Colonic mucosa (tissue), 4 donors: ENCODE measurements at places on chromosomes 4 and X. TPM values are rescaled to one million over a fixed set of nuclear protein-coding genes. Genes with fewer than 3 reads are reported as not detected.
A peak's percentile ranks its signal among the peaks of the same experiment; 100 is the strongest.

- no peak overlapping the region for H3K27ac ChIP-seq
- no peak for DNase-seq
- H3K36me3 ChIP-seq, result no peaks in the 10 kb centered on the region
- no peaks in the 10 kb centered on the region for H3K27me3 ChIP-seq
- H3K4me3 ChIP-seq, result no peak overlapping the region
These were observed 315.8 kb downstream of the MID1IP1 start for GRCh38 chrX:39117101-39117500.

DNA sequence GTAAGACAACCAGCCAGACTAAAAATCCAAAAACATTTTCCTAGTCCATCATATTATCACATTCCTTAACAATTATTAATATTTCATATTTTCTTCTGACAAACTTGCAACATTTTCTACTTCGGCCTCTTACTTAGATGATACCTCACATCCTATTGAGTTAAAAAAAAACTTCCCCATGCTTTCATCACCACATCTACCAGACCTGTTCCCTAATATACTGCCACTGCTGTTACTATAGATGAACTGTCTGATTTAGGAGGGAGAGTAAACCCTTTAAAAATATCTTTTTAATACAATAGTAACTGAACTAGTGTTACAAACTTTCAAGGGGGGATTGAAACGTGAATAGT is 1.5 kb downstream of the FAM200B start:
- H3K36me3 ChIP-seq, result no peaks in the 10 kb centered on the region
- peaks cover 5% of the 10 kb centered on the region for H3K4me1 ChIP-seq
- peak overlapping the region; percentile 95 for H3K27ac ChIP-seq

Gene KCND1
- 1.0 TPM for total RNA-seq

DNA sequence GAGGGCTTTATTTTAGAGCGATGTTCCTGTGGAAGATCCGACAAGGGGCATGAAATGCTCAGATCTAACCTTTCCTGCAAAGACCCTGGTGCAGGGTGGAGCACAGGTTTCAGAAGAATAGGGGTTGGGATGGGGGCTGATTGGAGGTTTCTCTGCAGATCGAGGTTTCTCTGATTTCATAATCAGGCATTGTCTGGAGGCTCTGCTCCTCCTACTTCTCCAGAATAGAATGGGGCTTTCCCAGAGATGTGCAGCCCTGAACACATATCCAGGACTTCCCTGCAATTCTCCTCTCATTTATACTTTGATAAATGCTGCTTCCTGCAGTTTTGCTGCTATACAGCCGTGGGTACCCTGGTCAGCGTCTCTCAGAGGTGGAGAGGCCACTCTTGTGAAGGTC is 397.6 kb upstream of the BOD1L1 start:
- H3K4me3 ChIP-seq, result no peak overlapping the region
- H3K4me1 ChIP-seq, result no peaks in the 10 kb centered on the region
- DNase-seq, result no peak
- no peaks in the 10 kb centered on the region for H3K36me3 ChIP-seq

DNA sequence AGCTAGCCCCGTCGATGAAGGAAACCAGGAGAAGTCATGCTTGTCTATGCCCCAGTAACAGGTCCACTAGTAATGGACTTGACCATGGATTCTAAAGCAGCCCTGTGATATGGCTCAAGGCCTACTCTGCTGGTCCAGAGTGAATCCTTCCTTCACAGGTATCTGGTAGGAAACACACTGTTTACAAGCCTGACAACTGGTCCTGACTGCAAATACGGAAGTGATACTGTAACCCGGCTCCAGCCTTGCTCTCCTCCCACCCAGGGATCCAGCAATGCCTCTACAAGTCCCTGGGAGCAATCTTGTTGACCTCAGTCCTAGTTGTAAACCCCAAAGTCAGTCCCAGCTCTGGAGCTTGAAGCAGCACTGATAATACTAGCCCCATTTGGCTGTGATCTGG is 239.2 kb upstream of the GRID2 start:
- no peak overlapping the region for H3K27ac ChIP-seq
- H3K4me3 ChIP-seq, result no peak overlapping the region
- no peaks in the 10 kb centered on the region for H3K27me3 ChIP-seq
- H3K36me3 ChIP-seq, result no peaks in the 10 kb centered on the region
- no peak for DNase-seq

GRCh38 chr4:153560908-153561307 is 94.7 kb downstream of the TMEM131L start:
- H3K27ac ChIP-seq, result no peak overlapping the region
- no peak overlapping the region for H3K4me3 ChIP-seq
- DNase-seq, result no peak
- peaks cover 4% of the 10 kb centered on the region for H3K4me1 ChIP-seq

Gene PPEF1
- total RNA-seq, result not detected

GRCh38 chrX:153935326-153935851 is 552 bp upstream of the NAA10 start:
- H3K4me3 ChIP-seq, result peak overlapping the region; percentile 77
- DNase-seq, result no peak
- no peaks in the 10 kb centered on the region for H3K4me1 ChIP-seq
- H3K27ac ChIP-seq, result no peak overlapping the region

DNA sequence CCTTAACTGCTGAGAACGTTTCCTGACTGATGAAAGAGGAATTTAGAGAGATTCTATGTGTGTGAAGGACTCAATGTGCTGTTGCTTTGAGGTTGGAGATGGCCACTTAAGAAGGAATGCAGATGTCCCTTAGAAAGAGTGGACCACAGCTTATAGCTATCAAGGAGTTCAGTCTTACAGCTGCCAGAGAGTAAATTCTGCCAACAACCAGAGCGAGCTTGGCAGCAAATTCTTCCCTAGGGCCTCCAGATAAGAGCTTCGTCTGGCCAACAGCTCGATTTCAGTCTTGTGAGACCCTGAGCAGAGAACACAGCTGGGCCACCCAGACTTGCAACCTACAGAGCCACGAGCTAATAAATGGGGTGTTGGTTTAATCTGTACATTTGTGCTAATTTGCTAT is 21.8 kb downstream of the MID1 start:
- no peak overlapping the region for H3K4me3 ChIP-seq
- H3K27ac ChIP-seq, result no peak overlapping the region
- DNase-seq, result no peak
- H3K4me1 ChIP-seq, result no peaks in the 10 kb centered on the region
- H3K27me3 ChIP-seq, result no peaks in the 10 kb centered on the region

- no peak within 1 kb of the TSS for H3K27ac ChIP-seq
- no peak within 1 kb of the TSS for H3K4me3 ChIP-seq
- no peaks in the 10 kb centered on the region for H3K4me1 ChIP-seq
- no peaks in the 10 kb centered on the region for H3K36me3 ChIP-seq
- DNase-seq, result no peak
These were observed at the start of gene PAGE3 for GRCh38 chrX:55264816-55265215. TSS of gene PAGE3 (minus strand) at chrX:55264916. CDS start at chrX:55263903, 1,013 bp downstream.

DNA sequence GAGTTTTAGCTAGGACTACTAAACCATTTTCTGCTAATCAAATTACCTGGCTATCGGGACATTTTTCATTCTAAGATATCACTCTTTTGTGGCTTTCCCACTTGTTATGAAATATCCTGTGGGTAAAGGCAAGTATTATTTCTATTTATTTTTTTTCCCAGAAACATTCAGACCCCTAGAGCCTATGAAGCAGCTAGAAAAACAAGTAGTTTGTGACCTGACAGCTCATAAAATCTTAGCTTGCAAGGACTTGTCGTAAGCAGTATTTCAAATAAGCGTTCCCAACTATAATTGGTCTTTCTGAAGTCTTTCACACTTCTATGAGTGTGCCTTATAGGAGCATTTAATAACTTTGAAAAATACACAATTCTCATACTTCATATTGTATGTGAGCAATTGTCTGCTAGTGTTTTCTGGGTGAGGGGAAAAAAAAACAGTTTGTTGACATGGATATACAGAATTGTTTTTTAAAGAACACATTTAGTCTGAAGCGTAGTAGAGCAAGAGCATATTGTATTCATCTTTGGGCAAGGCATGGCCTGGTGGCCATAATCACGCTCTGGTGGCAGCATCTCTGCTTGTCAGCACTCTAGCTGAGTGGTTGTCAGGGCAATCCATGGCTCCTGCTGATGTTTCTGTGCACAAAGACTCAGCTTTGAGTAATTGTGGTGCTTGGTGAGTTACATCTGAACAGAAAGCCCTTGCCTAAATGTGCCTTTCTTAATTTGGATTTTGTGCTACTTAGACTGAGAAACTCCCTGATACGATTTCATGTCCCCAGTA is 2.6 kb downstream of the MCUB start:
- H3K27me3 ChIP-seq, result no peaks in the 10 kb centered on the region
- no peaks in the 10 kb centered on the region for H3K4me1 ChIP-seq
- H3K4me3 ChIP-seq, result no peak overlapping the region
- H3K36me3 ChIP-seq, result no peaks in the 10 kb centered on the region

- H3K4me1 ChIP-seq, result no peaks in the 10 kb centered on the region
- H3K36me3 ChIP-seq, result no peaks in the 10 kb centered on the region
- no peak overlapping the region for H3K4me3 ChIP-seq
- DNase-seq, result no peak
These were observed 75.9 kb downstream of the FIP1L1 start for GRCh38 chr4:53453385-53453784.

DNA sequence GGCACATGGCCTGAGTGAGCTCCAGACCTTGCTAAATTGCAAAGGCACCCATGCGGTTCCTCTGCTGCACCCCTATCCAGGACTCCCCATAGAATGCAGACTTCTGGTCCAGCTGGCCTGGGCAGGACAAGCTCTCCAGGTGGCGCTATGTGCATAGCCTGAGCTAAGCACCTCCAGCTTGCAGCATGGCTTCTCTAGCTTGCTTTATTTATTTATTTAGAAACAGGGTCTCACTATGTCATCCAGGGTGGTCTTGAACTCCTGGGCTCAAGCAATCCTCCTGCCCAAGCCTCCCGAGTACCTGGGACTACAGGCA is 5.5 kb upstream of the WFS1 start:
- no peaks in the 10 kb centered on the region for H3K4me1 ChIP-seq
- no peak overlapping the region for H3K4me3 ChIP-seq
- H3K36me3 ChIP-seq, result no peaks in the 10 kb centered on the region
- H3K27ac ChIP-seq, result no peak overlapping the region

Gene PCDH19
- 1.3 TPM for total RNA-seq

DNA sequence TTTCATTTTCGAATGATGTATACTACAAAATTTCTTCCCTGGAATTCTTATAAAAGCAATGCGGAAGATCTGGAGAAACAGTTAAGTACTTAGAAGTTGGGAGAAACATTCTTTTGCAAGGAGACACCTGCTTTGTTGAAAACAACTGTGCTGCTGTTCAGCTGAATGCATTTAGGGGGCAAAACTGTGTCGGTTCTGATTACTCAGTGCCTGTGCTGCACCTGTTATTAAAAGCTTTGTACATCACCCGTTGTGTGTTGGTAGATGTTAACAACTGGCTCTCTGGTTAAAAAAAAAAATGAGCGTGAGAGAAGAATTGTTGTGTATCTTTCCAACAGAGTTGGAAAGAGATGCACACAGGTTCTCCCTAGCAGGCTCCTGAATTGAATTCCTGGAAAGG is 184.1 kb upstream of the HHIP start:
- no peaks in the 10 kb centered on the region for H3K27me3 ChIP-seq
- no peak overlapping the region for H3K27ac ChIP-seq
- H3K36me3 ChIP-seq, result no peaks in the 10 kb centered on the region
- H3K4me1 ChIP-seq, result no peaks in the 10 kb centered on the region
- H3K4me3 ChIP-seq, result no peak overlapping the region

Gene MGAT4D
- not detected for total RNA-seq
